Stimulated activated CD4-positive, alpha-beta T cell treated with anti-CD3 and anti-CD28 coated beads, Interleukin-1b, Interleukin-23, amount 100 ng/mL, for 4 hours (primary cell): ENCODE measurements at places on chromosomes 16 and 17.
A peak's percentile ranks its signal among the peaks of the same experiment; 100 is the strongest.

DNA sequence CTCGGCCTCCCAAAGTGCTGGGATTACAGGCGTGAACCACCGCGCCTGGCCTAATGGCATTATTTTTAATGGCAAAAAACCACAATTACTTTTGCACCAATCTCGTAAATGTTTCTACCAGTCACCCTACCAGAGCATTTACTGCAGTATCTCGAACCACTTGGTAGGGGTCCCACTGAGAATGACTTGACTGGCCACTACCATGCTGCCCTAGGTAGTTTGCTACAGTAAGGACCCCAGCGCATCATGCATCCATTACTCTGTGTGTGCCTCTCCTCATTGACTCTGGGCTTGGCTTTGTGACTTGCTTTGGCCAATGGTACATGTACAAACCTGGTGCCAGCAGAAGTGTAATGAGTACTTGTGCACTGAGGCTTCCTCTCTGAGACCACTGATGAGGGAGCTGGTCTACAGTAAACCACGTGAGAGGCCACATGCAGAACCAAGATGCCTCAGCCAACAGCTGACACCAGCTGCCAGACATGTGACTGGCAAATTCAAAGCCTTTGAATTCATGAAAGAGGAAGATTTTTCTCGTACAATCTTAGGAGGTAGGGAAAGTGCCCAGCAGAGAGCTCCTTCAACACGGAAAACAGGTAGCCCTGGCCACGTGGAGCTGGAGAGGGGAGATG, 421.7 kb upstream of the C16orf82 start:
- no peak for DNase-seq

DNA sequence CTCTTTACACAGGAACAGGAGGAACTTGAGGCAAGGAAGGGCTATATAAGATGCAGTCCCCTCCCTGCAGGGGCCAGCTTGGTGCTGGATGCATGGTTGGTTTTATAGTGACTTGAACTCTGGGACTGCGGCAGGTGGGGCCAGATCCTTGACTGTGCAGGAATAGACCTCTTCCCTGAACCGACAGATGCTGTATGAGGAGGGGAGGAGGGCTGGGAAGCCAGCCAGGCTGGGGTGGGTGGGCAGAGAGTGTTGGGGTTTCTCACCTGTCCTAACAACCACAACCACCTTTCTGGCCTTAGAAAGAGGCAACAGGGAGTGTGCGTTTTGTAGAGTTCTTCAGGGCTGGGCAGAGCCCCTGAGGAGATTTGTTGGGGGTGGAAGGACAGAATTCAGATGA, 798.1 kb downstream of the KCNJ18 start:
- no peak for DNase-seq

GRCh38 chr16:57999366-57999970, 1.0 kb downstream of the ZNF319 start:
- DNase-seq: no peak

- peak; percentile 18 for DNase-seq
Measured at GRCh38 chr17:17403899-17404576, 72.8 kb upstream of the MED9 start.

GRCh38 chr17:13086142-13086769, 68.4 kb upstream of the ELAC2 start:
- DNase-seq: no peak

GRCh38 chr17:39200070-39200879, at the start of gene RPL19:
Gene RPL19, plus strand, starts transcription at chr17:39200283. Its CDS starts 62 bp downstream, at chr17:39200345.
- peak; percentile 75 for DNase-seq

DNA sequence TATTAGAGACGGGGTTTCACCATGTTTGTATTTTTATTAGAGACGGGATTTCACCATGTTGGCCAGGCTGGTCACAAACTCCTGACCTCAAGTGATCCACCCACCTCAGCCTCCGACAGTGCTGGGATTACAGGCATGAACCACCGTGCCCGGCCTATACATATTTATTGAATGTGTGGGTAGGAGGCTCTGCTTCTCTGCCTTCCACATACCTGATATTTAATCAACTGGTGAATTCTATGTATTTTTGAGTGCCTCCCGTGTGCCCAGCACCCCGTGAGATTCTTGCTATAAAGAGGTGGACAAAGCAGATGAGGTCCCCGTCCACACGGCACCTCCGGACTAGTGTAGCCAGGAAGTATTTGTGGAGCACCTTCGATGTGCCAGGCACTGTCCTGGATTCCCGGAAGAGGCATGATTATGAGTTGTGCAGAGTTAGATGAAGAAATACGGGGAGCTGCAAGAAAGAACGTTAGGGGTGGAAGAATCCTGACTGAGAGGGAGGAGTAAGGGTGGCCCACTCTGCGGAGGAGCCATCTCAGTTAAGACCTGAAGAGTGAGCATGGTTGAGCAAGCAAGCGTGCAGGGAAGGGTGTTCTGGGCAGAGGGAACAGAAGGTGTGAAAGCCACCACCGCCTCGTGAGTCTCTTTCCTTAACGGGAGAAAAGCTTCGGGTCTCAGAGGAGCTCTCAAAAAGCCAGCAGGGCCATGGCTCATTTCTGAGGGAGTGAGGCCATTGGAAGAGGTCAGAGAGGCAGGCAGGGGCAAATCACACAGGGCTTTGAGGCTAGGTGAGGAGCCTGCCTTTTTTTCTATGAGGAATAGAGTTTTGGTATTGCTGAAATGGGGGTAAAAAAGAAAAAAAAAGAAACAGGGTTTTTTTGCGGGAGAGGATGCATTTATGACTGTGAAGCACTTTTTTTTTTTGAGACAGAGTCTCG, 21.2 kb downstream of the CRISPLD2 start:
- DNase-seq: no peak
